ENCODE measurements at places on chromosomes 1 and 21.

GRCh38 chr21:7951854-7952519 is 2569.4 kb upstream of the TPTE start:
- no peak for DNase-seq

GRCh38 chr1:213122514-213122929 is 71.5 kb downstream of the RPS6KC1 start:
- DNase-seq, result peak; percentile 34

GRCh38 chr1:183374825-183375224 is 43.4 kb downstream of the NMNAT2 start:
- DNase-seq, result no peak

DNA sequence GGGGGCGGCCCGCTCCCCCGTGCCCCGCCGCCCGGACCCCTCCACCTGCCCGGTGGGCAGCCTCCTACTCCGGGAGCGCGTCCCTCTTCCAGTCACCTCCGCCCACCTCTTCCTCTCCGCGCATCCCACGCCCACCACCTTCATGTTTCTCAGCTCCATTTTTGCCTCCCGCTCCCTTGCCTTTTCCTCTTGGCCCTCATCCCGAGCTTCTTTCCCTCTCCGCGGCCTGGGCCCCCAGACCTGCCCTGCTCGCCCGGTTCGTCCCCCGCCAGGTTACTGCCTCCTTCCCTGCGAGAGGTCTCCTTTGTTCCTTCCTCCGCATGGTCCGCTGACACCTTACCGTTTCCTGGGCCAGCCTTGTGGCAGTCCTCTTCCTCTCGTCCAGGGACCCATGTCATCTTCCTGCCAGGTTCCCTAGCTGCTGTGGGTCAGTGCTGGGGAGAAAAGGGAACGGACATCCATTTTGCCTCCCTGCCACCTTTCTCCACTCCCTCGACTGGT is 563 bp downstream of the QSOX1 start:
- peak; percentile 31 for DNase-seq

- no peak for DNase-seq
These were observed 1522.3 kb upstream of the TPTE start for GRCh38 chr21:8998946-8999681.

DNA sequence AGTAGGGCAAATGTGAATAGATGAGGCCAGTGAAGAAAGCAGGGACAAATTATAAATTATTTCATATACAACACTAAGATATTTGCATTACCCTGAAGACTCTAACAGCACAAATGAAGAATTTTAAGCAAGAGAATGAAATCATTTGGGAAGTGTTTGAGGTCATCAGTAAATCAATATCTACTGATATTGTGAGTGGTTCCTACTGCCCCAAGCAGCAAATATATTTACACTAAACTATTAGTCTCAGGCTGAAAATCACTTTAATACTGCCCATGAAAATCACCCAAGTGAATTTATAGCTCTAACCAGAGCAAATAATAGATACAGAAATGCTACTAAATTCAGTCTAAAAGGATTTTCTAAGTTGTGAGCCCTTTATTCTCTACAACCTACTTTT is 163.6 kb downstream of the KCNT2 start:
- DNase-seq, result no peak

- no peak for DNase-seq
These were observed 577.7 kb downstream of the MRPL39 start for GRCh38 chr21:25029580-25029979.

DNA sequence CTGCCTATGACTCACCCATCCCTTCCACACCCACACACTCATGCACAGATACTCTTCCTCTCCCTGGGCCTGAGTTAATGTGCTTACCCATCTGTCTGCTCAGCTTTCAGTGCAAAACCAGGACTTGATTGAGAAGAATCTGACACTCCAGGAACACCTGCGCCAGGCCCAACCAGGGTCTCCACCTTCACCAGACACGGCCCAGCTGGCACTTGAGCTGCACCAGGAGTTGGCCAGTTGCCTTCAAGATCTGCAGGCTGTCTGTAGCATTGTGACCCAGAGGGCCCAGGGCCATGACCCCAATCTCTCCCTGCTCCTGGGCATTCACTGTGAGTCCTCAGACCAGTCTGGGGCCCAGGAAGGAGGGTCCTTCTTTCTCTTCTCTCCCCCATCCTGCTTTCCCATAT is 3.5 kb upstream of the SH3BGRL3 start:
- DNase-seq, result no peak

- DNase-seq, result no peak
These were observed 193.1 kb upstream of the DAB1 start for GRCh38 chr1:57616921-57617320.

DNA sequence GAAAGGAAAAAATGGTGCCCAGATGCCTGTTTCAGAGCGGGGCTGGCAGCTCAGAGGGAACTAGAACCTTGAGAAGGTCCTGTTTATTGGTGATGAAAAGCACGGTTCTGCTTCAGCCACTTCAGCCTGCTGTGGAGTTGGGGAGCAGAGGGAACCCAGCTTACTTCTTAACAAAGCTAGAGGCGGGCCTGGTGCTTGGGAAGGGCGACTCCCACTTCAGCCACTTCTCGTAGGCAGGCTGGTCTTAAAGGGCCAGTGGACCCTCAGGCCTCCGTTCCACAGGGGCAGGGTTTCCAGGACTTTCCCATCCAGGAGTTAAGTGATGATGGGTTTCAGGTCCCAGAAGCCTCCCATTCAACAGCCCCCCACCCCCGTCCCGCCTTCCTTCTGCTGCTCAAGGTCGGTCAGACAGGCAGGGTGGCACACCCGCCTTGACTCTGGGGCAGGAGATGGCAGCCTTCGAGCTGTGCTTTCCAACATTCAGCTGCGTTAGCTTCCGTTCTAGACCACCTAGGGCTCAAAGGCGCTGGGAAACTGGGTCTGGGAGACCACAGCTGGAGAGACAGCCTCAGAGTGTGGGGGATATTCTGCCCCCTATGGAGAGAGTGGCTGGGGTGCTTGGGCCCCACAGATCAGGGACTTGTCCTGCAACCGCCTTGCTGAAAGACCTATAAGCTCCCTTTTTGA is 3.4 kb downstream of the RUNX3 start:
- no peak for DNase-seq

DNA sequence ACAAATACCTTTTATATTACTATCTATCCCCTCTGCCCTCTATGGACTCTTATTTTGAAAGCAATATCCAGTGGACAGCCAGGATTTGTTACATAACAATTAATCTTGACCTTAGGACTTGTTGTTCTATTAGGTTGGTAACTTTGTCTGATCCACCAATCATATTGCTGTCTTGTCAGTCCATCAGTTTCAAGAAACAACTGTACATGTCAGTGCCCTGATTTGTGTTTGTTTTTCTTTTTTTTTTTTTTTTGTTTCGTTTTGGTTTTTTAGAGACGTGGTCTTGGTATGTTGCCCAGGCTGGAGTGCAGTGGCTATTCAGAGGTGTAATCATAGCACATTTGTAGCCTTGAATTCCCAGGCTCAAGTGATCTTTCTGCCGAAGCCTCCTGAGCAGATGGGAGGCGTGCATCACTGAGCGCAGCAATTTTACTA is 1.5 kb upstream of the SCP2 start:
- peak; percentile 11 for DNase-seq

DNA sequence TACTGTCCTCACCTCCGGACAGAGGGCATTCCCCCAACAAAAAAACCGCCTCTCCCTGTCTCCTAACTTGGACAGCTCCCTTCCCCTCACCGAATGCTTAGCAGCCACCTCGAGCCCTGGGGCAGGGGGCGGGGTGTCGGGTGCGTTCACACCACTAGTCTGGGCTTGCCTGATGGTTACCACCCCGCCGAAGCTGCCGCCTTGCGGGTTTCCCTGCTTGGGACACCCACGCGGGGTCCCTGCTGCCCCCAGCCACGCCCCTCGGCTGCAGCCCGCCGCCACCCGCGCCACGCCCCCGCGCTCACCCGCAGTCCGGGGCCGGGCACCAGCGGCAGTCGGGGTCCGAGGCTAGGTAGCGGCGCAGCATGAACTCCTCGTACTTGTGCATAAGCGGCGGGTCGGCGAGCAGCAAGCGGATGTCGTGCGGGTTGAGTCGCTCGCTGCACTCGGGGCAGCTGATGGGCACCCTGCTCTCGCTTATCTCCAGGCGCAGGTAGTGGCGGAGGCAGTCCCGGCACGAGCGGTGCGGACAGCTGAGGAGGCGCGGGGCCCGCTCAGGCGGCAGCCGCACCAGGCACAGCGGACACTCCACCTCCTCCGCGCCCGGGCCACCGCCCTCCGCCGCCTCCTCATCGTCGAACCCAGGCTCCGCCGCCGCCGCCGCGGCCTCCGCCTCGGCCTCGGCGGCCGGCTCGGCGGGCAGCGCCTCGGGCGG is 706 bp downstream of the RNF19B start:
- DNase-seq, result peak; percentile 17

DNA sequence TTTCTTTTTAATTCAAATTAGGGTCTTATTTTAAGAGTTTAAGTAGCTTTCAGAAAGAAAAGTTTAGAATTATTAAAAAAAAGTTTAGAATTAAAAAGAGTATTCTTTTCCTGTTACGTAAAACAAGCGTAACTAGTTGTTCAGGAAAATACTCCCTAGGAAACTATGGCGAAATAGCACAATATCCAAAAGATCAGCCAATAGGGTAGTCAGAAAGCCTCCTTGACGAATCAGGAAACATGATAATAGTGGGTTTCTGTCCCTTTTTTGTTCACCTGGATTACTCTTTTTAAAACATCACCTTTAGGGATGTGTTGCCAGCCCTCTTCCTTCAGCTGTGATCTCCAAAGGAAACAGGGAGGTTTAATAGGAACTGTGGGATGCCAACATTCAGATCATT is 25.2 kb downstream of the S1PR1 start:
- DNase-seq, result no peak

GRCh38 chr1:70688580-70688979 is 277.5 kb downstream of the CTH start:
- no peak for DNase-seq

- no peak for DNase-seq
These were observed 37.4 kb downstream of the GPR161 start for GRCh38 chr1:168099337-168099801.

DNA sequence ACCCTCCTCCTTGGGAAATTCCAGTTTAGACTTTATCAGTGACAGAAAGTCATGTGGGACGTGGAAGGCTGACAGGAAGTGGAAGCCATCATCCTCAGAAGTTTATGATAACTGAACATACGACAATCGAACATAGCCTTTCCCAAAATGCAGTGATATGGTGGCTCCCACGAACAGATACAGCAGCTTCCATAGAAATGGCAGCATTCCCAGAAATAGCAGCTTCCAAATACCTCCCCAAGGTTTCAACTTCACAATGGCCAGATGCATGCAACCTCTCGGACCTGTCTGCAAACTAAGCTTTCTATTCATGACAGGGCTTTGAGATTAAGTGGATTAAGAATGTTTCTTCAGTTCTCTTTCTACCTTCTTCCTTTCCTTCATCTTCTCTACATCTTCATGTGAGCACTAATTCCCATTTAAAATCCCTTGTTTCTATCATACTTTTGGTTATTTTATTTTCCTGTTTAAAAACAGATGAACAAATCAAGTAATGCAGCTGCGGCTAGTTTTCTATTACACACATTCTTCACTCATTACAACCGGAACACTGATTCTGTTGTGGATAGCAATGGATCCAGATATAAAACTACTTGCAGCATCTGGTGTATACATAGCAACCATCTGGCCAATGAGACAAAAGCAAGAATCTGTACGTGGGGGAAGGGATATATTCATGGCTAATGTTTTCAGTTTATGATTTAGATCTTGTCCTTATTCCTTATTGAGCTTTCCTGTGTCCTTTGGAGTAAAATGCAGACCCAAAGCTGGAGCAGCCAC is 304.8 kb downstream of the BRINP3 start:
- peak; percentile 30 for DNase-seq

DNA sequence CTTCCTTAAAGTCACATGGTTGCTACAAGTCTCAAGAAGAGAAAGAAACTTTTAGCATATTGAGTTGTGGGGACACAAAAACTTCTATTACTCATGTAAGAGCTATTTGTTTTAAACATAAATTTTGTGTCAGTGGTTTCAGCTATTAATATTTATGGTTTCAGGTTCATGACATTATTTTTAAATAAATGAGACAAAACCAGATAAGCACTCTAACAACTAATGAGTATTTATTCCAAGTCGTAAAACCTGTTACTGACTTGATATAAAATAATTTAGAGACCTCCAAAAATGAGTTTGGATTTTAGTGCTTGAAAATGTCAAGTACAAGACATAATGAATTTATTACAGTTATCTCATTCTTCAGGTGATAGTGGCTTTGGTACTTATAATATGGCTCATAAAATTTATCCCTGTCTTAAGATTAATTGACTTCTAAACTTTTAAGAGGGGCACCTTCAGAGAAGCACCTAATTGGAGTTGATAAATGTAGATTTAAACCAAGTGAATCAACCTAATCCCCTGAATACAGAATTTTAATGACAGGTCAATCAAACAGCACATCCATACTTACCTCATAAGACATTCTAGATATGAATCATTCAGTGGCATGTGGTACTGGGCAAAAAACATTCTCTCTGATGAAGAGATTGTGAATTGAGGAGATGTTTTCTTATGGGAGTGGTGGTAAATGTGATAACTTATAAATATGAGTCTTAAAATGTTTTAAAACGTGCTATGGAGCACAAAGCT is 167.7 kb upstream of the PTGFR start:
- no peak for DNase-seq

DNA sequence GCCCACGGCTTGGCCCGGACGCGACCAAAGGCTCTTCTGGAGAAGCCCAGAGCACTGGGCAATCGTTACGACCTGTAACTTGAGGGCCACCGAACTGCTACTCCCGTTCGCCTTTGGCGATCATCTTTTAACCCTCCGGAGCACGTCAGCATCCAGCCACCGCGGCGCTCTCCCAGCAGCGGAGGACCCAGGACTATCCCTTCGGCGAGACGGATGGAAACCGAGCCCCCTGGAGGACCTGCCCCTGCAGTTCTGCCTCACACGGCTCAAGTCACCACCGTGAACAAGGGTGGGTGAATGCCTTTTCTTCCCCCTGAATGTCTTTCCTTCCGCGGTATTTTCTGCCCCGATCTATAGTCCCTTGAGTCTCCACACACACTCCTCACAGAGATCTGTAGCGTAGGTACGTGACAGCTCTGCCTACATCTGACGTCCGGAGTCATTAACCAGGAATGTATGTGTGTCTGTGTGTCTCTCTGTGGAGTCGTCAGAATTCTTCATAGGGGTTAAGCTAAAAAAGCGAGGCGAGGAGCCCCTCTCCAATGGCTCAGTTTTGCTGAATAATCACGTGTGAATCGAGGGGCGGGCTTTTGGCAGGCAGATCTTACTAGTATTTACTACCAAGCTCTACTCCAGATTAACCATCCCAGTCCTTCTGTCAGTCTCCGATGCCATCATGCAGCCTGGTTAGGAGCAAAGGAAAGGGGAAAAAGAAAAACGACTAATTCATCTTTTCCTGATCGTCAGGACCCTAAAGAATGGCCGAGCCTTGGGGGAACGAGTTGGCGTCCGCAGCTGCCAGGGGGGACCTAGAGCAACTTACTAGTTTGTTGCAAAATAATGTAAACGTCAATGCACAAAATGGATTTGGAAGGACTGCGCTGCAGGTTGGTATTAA is at the start of gene CDKN2C:
Gene CDKN2C (plus strand): TSS at position 635 of the 898 bp plus-strand sequence. CDS start 124 bp downstream, at position 759.
- peak; percentile 67 for DNase-seq

GRCh38 chr1:30505853-30506252 is 217.5 kb downstream of the MATN1 start:
- DNase-seq, result no peak
